ENCODE measurements at places on chromosomes 1 and 21.

DNA sequence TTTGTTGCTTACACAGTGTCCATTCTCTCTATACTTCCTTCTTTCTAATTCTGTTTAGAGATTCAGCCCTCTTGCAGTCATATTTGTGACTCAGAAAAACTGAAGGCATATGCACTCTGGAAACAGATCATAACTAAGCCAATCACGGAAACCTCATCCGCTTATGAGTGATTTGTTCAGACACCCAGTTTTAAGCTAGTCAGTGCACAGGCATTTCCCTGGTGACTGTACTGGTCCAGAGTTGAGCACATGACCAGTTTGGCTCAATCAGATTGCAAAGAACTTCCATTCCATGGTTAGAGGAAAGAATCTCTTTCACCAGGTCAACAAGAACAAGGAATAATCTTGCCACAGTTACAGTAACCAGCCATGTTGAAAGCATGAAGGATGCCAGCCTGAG, 69.2 kb upstream of the SGIP1 start:
- peak; percentile 81 for DNase-seq

GRCh38 chr21:45872902-45873301, 108.7 kb upstream of the COL6A1 start:
- DNase-seq: no peak

DNA sequence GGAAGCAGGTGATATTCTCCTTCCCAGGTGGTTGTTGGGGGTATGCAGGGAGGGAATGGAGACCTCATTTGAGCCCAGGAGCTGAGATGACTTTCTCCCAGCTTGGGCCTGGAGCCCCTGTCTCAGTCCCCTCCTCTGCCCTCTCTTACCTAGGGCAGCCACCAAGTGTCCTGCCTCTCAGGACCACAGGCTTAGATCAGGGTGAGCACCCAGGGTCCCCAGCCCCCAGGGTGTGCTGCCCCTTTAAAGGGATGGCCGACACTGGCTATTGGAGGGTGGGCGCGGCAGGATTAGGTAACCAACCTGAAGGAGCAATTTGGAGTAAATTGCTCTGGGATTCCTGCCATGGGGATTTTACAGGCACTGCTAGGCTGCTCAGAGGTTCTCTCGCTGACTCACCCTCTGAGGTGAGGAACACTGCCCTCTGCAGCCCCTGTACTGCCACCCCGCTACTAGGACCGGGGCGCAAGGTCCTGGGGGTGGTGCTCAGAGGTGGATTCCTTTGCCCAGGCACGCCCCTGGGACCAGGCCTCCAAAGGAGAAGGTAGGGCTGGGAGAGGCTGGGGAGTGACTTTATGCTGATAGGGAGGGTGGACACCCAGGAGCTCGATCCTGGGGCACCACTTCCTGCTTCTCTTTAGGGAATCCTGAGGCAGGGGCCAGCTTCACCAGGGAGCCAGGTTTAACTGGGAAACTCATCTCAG, 1.5 kb downstream of the RPS6KA1 start:
- DNase-seq: peak; percentile 94

DNA sequence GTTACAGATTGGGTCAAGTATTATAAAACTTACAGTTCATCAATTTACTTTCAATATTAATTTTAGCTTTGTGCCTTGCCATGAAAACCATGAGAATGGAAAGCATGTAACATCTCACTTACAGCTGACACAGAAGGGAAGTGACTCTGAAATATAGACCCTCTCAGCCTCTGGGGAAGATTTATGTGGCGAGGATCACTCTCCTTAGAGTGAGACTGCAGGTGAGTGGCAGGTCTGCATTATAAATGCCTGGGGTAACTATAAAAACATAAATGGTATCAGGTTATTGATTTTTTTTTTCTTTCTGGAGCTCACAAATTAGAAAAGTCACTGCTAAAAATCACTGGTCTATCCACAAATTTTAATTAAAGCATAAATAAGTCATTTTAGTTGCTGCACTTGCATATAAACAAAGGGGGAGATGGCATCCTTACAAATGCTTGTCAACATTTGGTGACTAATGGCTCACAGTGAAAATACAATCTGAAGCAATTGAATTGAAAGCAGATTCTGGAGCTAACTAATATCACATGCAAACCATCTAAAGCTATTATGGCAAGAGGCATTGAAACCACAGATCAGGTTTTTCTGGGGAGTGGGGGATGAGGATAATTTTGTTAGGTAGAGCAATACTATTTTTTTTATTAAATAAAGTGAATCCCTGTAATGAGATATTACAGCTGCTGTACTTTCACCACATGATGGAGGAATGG, 200.9 kb downstream of the TM2D1 start:
- no peak for DNase-seq

DNA sequence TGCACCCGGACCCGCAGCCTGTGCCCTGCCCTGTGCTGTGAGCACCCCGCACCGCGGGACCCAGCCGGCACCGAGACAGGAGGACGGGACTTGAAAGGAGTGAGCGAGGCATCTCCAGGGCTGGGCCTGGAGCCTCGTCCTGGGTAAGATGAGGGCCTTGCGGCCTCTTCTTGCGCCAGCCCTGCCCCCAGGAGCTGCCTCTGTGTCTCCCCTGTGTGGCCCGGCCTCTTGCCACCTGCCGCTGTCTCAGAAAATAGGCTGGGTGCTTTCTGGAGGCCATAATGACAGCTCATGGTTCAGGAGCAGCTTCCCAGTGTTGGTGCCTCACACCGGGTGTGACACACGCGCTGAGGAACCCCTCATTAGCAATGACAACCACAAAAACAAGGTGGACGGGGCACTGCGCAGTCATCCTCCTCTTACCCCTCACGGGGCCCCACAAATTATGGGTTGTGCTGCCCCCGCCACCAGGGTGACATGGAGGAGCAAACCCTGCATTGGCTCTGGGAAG, 161.5 kb upstream of the C1orf174 start:
- no peak for DNase-seq

GRCh38 chr1:231796141-231796540, 169.6 kb downstream of the DISC1 start:
- DNase-seq: no peak

DNA sequence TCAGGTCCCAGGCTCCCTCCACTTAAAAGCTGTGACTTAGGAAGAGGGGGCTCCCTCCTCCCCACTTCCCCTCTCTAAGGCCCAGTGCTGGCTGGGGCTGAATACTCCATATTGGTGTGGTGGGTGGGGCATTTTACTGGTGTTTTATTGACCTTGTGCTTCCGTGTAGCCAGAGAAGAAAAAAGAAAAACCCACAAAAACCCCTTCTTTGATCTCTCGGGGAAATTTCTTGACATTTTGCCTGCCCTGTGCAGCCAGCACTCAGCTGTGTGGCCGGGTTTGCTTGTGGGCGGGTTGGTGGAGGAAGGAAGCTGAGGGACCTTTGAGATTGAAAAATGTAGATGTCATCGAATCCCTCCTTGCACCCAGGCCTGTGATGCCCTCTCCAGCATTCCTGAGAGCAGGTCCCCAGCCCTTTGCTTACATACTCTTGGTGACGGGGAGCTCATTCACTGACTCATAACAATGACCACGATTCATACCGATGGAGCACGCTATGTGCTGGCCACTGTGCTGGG, 24.8 kb downstream of the TNFRSF8 start:
- DNase-seq: no peak

- DNase-seq: peak; percentile 76
Observed at GRCh38 chr1:241990040-241990439, 8.9 kb downstream of the MAP1LC3C start.

DNA sequence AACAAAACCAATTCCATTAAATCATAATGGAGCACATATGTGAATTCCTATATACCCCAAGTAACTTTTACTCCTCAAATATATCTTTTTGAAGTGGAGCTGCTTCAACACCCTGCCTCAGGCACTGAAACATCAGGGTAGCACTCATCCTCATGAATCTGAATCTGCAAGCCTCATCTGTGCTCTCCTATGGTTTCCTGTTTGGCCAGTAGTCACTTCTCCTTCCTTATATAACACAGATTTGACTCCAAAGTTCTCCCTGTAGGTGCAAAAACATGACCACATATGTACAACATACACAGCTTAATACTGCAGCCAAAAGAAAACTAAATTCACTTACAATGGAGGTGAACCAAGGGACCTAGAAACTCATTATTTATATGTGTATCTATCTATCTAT, 7.2 kb downstream of the TRIT1 start:
- no peak for DNase-seq

DNA sequence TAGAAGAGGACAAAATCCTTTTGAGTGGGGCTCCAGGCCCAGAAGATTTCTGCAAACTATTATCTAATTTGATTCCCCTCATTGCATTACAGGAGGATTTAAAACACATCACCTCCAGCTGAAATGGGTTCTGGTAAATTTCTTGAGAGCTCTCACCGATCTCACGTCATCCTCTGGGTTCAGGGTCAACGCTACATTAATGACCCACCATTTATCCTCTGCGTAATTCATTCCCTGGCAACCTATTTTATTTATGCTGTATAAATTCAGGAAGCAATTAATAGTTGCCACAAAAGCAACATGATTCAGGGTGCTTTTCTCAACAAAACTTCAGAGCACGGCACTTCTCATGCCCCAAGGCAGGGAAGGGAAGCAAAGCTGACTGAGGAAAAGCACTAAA, 38.9 kb downstream of the LMX1A start:
- no peak for DNase-seq

DNA sequence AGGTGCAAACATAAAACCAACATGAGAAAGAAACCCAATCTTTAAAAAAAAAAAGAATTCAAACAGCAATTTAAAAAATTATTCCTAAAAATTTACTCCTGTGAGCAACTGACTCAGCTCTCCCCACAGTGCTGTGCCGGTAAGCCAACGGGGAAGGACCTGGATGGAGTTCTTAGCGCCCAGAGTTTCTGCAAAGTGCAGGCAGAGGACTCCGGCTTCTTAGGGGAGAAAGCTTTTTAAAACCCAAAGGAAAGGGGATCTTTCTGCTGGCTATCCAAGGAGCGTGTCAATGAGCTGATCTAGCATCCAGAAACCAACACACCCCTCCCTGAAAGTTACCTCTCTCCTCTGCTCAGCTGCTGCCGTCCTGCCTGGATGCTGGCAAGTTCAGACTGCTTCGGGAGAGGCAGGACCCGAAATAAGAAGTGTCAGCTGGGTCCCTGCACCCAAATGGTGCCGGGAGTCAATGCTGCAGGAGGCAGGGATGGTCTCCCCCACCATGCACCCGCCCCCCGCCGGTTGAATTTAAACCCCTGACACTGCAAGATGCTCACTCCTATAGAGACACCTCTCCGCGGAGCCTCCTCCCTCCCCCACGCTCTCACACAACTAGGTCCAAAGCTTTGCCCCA, 32.2 kb upstream of the H6PD start:
- DNase-seq: peak; percentile 54

- peak; percentile 77 for DNase-seq
Observed at GRCh38 chr1:16922885-16923431, 1.2 kb downstream of the CROCC start.

GRCh38 chr1:33257207-33257771, 997 bp downstream of the ZNF362 start:
- peak; percentile 87 for DNase-seq

DNA sequence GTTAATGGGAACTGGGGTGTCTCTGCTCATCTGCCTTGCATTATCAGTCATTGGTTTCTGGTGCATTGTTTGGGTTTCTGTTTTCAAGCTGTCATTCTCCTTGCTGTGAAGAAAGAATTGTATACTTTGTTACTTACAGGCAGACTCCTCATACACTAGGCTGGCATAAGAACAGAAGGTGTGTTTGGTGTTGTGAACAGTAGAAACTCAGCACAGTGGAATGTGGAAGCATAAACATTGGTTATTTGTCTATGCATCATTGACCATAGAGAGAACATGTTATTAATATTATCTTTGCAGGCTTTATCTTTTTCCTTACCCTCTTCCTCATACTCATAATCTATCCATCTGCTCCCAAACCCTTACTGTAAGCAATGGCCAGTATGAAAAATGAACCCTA, 18.2 kb downstream of the C1orf87 start:
- no peak for DNase-seq
